ENCODE measurements at places on chromosomes 11 and 22.
A peak's percentile ranks its signal among the peaks of the same experiment; 100 is the strongest.

GRCh38 chr11:34359548-34359891 lies 1.7 kb upstream of the ABTB2 start:
- no peak for DNase-seq

GRCh38 chr11:107747622-107748021 lies 35.8 kb upstream of the SLN start:
- no peak for DNase-seq

GRCh38 chr11:72354356-72355115 lies 79.8 kb downstream of the CLPB start:
- DNase-seq = peak; percentile 45

- DNase-seq = no peak
Measured at GRCh38 chr11:119864836-119865235, 135.8 kb upstream of the NECTIN1 start.

GRCh38 chr22:48864748-48865147 lies 962.9 kb downstream of the BRD1 start:
- no peak for DNase-seq

- peak; percentile 73 for DNase-seq
Measured at GRCh38 chr11:102836290-102836875, 7.0 kb downstream of the MMP3 start.

DNA sequence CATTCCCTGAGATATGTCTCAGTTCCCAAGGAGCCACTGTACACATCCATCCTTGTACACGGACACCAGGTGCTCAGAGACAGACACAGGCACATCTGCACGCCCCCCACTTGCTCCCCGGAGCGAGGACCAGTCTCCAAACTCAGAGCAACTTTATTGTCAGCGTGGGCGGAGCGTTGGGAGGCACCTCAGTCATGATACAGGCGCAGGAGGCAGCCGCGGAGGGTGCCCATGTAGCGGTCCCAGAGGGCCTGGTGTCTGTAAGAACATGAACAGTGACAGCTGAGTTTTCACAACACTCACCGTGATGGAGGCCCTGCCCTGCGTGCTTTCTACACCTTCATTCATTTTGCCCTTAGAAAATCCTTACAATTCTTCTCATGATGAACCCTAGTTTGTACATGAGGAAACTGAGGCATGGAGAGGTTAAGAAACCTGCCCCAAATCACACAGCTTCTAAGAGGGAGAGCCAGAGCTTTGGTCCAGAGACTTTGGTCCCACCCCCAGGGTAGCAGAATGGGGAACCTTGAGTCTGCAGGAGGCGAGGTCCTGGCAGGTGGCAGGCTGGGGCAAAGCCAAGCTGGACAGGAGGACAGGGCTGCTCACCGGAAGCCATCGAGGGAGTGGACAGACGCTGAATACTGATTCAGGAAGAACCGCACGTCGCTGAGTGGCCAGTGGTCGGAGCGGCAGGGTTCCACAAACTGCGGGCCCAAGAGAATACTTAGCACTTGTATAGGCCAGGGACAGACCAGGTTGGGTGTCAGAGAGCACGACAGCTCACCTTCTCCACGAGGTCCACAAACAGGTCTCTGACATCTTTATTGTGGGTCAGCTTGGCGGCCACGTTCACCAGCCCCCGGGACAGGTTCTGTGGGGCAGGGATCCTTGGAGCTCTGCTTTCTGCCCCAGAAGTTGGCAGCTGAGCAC lies 4.2 kb downstream of the FIBP start:
- no peak for DNase-seq

- DNase-seq = no peak
Measured at GRCh38 chr11:65919573-65920371, 546 bp downstream of the DRAP1 start.
